ENCODE measurements at places on chromosomes 2 and 18.

DNA sequence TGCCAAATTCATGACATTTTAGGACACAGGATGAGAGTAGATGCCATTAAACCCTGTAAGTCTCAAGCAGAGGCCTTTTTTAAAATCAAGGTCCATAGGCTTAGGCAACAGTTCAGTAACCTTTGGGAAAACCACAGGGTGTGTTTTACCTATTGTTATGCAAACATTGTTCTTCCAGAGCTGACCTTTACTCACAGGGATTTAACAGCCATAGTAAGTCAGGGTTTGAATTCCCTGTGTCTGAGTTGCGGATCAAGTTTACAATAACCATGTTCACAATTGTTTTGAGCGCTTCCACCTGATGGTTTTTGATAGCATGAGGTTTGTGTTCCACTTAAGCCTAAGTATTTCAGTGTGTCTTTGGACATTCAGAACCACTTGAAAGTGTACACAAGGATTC, 160.1 kb upstream of the BOD1L2 start:
- no peak for DNase-seq

GRCh38 chr2:96241227-96241626, 24.6 kb downstream of the TMEM127 start:
- no peak for DNase-seq

GRCh38 chr2:229150317-229150716, 120.8 kb downstream of the PID1 start:
- no peak for DNase-seq

DNA sequence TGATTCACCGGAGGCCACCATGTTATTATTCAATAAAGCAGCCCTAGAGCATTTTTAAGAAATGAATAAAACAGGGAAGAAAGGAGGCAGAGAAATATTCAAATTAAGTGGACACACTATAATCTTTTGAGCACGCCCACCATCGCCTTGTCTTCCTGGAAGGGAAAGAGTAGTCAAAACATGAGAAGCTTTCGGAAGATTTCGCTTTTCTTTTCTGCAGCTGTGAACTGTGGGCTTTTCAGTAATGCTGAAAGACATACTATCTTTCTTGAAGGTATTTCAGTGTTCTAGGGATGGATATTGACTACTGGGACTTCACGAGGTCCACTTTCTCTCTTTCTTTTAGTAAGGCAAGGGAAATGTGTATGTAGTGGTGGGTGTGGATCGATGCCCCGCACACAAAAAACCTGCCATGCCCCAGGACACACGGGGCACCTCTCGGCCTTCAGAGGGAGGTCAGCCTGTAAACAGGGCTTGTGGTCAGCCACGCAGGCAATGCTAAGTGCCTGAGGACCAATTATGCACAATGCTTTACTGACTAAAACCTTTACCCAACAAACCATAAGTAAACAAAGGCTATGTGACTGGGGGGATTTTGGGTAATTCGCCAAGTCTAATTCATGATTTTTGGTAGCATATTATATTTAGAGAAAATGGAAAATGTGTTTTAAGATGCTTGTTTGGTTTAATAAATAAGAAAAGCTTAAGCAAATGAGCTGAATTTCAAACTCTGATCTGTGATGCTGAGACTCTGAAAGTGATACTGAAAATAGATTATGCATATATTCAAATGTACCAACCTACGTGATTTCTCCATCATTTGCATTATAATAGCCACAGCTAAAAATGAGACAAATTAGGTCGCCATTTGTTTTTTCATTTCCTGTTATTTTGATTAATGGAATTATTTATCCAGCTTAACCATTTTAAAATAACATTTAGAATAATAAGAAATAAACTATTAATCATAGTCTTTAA, 130.5 kb downstream of the ZNF516 start:
- DNase-seq, result no peak

DNA sequence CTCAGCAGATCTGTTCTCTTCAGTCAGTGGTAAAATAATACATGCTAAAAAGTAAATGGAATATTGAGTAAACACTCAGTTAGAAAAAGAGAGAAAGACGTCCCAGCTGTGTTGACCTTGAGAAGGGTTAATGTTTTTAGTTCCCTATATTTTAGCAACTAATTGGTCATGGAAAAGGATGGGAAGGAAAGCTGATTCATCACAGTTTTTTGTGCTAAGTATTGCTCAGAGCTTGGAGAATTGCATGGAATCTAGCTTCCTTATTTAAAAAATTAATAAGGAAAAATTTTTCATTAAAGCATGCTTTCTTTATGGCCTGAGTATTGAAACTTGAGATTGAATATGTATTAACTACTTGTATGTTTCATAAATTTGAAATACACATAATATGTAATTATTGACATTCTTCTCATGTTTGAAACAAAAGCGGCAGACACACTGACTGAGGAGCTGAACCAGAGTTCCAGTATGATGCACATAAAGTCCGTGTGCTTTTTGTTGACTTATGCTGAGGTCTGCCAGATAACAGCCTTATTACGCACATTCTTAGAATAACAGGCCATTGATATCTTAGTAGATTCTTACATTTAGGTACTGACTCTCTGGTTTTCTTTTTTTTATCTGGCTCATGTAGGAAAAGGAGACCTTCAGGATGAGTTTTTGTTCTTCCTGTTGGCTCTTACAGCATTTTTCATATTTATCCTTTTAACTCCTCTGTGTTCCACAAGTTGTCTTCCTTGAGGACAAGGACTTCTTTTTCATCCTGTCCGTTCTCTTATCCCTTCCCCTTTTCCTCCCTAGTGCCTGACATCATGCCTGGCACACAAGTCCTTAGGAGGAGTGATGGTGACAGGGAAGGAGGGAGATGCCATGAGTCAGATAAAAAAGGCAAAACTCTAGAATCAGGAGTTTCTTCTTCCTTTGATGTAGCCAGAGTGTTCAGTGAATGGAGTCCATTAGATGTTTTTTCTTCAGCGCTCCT, 194.1 kb downstream of the PTPRM start:
- DNase-seq, result no peak

DNA sequence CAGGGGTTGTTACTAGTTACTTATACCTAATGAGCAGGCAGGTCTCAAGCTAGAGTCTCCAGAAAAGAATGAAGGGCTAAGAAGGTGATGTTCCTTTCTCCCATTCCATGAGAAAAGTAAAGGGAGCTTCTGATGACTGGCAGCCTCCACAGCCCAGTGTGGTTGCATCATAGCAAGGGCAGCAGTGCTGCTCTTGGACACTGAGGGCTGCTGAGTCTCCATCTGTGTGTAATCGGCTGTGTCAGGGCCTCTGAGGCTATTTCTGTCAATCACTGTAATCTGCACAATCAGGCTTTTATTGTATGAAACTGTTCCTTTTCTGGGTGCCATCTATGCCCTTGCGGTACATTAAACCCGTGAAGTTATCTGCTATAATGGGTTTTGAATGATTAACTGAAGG, 164.1 kb upstream of the FBXO11 start:
- no peak for DNase-seq

GRCh38 chr2:38215993-38216392, 140.0 kb upstream of the CYP1B1 start:
- no peak for DNase-seq

DNA sequence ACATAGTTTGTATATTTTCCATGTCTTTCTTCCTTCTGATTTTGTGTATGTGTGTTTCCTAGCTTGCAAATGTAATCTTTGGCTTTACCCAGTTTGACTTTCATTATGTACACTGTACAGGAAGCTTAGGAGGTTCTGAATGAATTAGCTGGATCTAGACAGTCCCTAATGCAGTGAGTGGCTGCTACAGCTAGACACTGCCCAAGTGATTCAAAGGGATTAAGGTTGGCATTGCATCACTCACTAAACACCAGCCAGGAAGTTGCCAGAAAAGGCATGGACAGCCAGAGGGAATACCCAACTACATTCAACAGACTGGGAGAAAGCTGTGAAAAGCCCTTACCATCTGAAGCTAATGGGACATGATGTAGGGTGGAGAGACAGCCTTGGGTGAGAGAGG, 316.0 kb upstream of the MEX3C start:
- no peak for DNase-seq

- DNase-seq, result no peak
Observed at GRCh38 chr18:56676639-56677038, 25.5 kb downstream of the WDR7 start.

- DNase-seq, result no peak
Observed at GRCh38 chr2:232473467-232473890, 14.2 kb downstream of the ECEL1 start.

DNA sequence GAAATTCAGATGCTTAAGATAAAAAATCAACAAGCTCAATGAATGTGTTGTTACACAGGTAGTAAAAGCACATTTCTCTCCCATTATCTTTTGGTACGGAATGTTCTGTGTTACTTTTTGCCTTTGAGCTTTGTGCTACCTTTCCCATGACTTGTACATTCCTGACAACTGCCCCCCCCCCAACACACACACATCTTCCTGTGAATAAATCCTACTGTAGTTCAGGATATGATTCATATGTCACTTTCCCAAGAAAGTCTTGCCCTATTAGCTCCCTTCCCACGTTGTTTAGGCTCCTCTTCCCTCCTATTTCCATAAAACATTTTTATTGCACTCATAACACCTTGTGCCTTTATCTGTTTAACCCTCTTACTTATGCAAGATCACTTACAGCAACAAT, 442.6 kb upstream of the LRATD1 start:
- no peak for DNase-seq

DNA sequence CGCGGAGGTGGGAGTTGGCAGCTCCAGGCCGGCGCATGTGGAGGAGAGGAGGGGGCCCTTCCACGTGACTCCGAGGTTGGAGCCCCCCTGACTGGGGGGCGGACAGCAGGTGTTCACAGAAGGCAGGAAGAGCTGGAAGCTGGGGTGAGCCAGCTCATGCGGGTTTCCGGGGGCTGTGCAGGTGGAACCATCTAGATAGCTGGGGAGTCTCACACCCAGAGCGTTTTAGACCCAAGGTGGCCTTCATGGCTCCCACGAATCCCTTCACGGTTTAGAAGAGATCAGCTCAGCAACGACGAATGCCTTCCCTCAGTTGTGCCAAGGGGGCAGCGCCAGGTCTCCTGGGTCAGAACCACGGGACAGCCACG, 740.5 kb upstream of the SALL3 start:
- no peak for DNase-seq

- no peak for DNase-seq
Observed at GRCh38 chr18:40347261-40347660, 1607.8 kb upstream of the PIK3C3 start.

GRCh38 chr2:38474715-38475566, 97.9 kb upstream of the ATL2 start:
- no peak for DNase-seq

- DNase-seq, result no peak
Observed at GRCh38 chr18:2312440-2312839, 258.9 kb downstream of the METTL4 start.

DNA sequence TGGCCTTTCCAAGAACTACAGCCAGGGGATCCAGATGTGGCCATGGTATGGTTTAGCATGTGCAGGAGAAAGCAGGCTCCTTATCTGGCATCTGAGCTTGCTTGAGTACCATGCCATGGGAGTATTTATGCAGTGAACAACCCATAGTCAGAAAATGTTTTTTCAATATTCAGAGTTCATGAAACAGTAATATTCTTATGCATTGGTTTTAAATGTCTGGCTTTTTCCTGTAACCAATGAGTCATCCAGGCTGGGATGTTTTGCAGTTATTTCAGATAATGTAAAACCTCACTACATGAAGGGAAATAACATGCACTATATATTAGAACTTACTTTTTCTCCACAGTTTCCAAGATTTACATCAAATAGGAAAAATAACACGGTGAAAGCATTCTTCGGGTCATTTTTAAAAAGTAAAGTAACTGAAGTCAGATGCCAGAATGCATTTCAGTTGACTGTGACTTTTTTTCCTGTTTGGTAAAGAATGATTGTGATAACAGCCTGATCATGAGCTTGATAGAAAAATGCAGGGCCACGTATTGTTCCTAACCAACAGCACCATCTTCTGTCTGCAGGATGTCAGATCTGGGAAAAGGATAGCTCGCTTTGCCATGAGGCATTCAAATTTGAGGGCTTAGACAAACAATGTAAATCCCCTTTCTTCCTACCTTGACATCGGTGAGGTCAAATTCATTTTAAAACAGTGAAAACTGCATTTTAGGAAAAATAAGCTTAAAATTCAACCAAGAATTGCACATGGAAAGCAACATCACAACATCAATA, 152.8 kb downstream of the DSC3 start:
- DNase-seq, result no peak

DNA sequence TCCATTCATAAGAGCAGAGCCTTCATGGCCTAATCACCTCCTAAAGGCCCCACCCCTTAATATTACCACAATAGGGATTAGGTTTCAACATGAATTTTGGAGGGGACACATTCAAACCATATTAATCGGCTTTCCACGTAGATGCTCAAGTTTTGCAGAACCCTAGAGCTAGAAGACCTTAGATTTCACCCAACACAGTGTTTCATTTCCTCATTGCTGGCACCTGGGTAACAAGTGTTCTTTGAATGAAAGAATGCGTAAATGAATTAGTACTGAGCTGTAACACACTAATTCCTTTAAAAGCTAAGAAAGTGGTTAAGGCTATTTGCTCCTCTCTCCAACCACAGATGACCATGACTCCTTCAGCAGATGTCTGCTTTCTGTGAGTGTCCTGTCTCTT, 252.5 kb downstream of the SMAD2 start:
- no peak for DNase-seq

- DNase-seq, result no peak
Observed at GRCh38 chr2:67613227-67613626, 216.1 kb downstream of the ETAA1 start.

- no peak for DNase-seq
Observed at GRCh38 chr18:12518326-12518725, 110.6 kb downstream of the PRELID3A start.

- DNase-seq, result no peak
Observed at GRCh38 chr18:55229682-55230081, 270.4 kb upstream of the CCDC68 start.

GRCh38 chr2:38672445-38673391, 6.8 kb downstream of the GALM start:
- DNase-seq, result no peak

- no peak for DNase-seq
Observed at GRCh38 chr18:33577685-33578517, at the start of gene ASXL3. ASXL3 (plus strand) TSS chr18:33578219; CDS start chr18:33578632, 413 bp downstream.

- no peak for DNase-seq
Observed at GRCh38 chr2:65363879-65364666, 68.3 kb downstream of the SPRED2 start.

GRCh38 chr2:208280234-208280633, 14.2 kb downstream of the PIKFYVE start:
- DNase-seq, result no peak

- no peak for DNase-seq
Observed at GRCh38 chr2:71935262-71935848, 212.3 kb downstream of the CYP26B1 start.

GRCh38 chr2:182077448-182078142, 91.9 kb downstream of the PPP1R1C start:
- DNase-seq, result peak; percentile 8

- DNase-seq, result no peak
Observed at GRCh38 chr2:147031897-147032296, 812.9 kb upstream of the ACVR2A start.

- DNase-seq, result no peak
Observed at GRCh38 chr2:38898256-38898655, 8.6 kb downstream of the ARHGEF33 start.

DNA sequence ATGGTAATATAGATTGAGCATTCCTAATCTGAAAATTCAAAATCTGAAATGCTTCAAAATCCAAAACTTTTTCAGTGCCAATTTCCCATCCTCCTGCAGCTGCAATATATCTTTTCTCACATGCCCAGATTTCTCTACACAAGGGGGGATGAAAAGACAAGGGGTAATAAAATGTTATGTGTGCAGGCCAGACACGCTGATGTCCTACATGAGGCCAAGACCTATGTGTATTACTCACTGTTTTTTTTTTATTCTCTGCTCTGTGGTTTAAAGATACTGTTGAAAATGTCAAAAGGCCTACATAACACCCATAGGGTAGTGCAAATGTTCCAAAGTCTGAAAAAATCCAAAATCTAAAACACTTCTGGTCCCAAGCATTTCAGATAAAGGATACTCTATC, 41.2 kb upstream of the CWC22 start:
- no peak for DNase-seq

All from activated CD4-positive, alpha-beta T cell treated with anti-CD3 and anti-CD28 coated beads, Interleukin-2, amount 50 U/mL, for 24 hours (primary cell).